ENCODE measurements at places on chromosomes 7 and 10.

DNA sequence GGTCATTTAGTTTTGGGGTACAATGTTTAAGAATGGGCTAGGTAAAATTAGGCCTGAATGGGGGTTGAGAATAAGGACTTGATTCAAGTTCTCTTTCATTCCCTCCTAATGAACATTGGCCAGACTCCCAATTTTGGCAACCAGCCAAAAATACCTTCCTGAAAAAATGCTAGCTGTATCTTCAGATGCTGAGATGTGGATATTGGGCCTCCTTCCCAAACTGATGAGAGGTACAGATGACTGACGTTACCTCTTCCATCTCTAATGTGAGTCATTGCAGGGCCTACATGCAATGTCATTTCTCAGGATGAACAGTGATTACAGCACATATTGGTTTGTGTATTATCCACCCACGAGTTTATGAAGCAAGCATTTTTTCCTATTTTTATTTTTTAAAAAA lies 151.6 kb downstream of the SND1 start:
- DNase-seq, result no peak

DNA sequence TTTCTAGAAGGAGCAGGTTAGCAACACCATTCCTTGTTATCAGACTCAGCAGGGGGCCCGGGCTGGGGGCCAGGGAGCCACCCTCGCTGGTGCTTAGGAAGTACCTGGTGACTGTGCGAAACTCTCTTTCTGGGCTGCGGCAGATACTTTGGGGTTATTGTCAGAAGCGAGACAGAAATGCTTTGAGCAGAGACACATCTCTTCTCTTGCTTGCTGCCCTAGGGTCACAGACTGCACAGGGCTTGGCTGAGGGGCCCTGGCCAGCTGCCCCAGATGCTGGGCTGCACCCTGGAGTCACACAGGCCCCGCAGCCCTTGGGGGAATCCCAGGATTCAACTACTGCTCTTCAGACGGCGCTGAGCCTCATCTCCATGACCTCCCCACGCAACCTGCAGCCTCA lies 91.9 kb downstream of the WDFY4 start:
- DNase-seq, result no peak

- no peak for DNase-seq
Observed at GRCh38 chr7:27158436-27159265, 2.2 kb upstream of the HOXA7 start.

GRCh38 chr10:7666253-7667023 lies at the start of gene ITIH5:
Gene ITIH5, minus strand, starts transcription at chr10:7666966. Its CDS starts 74 bp downstream, at chr10:7666892.
- DNase-seq, result no peak

- DNase-seq, result peak; percentile 5
Observed at GRCh38 chr7:23335621-23336020, 36.5 kb downstream of the MALSU1 start.

DNA sequence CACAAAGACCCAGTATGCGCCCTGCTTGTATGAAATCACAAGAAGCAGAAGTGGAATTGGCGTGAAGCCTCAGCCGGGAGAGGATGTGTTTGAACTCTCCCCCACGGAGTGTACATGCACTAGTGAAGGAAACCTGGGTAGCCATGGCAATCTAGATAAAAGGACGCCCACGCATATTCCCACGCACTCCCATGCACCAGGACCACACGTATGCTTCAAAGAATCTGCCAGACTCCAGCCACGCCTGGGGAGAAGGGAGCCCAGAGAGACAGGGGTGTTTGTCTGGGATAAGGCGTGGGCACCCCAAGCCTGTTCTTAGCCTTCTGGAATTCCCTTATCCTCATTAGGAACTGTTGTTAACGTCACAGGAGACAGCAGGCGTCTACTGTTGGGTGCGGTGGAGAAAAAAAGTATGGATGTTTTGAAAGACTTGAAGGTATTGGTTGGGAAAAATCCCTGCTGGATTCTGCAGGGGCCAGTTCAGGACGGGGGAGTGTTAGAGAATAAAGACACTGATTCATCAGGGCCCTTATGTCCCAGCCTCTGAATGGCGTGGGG lies 28.9 kb upstream of the ECHDC3 start:
- no peak for DNase-seq
